ENCODE measurements at places on chromosomes 1 and 21.
A peak's percentile ranks its signal among the peaks of the same experiment; 100 is the strongest.

DNA sequence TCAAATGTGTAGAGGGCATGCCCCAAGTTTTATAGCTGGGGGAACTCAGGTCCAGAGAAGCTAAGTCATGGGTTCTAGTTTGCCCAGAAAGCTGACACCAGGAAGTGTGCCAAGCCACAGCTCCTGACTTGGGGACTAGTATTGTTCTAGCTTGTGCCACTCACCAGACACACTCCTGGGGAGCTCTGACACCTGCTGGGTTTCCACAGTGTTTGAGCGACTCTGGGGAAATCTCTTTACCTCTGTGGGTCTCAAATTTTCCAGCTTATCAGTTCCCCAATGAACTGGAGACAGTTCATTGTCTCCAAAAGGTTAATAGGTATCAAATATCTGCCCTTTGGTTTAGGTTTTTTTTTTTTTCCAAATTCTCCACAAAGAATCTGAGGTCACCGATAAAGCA, 4.2 kb downstream of the KISS1 start:
- DNase-seq: no peak

- no peak for DNase-seq
Measured at GRCh38 chr1:178645808-178646200, 79.2 kb upstream of the RALGPS2 start.

GRCh38 chr1:55127827-55128343, 87.3 kb downstream of the USP24 start:
- DNase-seq: no peak

DNA sequence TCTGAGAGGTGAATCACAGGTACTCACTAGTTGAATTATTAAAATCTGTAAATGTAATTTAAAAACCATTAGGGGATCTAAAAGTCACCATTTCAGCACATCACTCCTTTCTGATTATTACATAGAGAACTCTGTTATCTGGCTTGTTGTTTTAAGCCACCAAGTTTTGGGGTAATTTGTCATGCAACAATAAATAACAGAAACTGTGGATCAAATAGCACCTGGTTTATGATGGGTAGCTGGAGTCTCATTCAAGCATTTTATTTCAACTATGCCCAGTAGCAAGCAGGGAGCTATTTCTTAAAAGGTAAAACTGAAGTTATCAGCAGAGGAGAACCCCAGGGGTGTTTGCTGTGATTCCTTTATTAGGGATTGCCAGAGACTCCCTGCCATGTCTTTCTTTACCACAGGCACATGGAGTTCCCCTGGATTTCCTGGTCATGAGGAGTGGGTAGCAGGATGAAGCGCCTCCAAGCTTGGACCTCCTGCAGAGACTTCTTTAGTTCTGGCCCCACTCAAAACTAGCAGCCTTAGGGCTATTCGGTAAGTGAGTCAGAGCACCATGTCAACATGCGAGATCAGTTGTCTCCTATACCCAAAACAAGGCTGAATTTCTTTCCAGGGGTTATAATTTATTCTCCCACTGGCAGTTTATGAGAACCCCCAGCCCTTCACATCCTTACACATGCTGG, 179.2 kb downstream of the GIPC2 start:
- DNase-seq: no peak

DNA sequence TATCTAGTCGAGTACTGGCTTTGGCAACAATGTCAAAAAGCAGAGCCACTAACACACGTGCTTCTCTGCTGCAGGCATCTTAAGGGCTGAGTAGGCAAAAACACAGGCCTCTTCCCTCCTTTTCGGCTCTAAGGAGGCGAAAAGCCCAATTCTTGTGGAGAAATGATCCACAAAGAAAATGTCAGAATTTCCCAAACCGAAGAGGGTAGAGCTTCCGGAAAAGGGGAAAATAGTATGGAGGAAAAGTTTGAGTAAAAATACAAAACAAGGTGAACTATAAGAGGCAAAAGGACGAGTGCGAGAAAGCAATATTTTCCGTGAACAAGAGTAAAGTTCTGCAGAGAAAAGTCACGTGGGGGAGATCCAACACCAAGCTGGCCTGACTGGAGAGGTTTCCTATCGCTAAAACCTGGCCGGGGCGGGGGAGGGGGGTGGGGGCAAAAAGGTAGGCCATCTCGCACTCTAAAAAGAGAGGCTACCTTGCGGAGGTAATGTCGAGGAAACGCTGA, 551 bp downstream of the ZRANB2 start:
- DNase-seq: peak; percentile 58

GRCh38 chr1:41612953-41613352, 128.5 kb upstream of the EDN2 start:
- no peak for DNase-seq

DNA sequence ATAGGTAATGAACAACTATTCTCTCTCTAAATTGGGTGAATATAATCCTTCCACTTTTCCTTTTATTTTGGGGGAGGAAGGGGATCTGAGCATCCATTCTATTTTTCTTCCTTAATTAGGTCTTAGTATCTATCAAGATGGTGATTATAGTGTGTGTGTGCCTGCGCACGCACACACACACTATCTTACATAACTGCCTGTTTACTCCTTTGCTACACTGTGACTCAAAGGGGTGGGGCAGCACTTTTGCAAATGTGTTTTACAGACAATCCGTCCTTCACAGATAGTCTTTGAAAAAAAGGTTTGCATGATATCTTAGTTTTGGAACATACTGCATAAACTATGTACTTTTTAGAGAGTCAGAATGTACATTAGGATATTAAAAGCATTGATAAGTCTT, 191.5 kb downstream of the SDCCAG8 start:
- DNase-seq: peak; percentile 18

GRCh38 chr1:152052606-152053005, 15.8 kb upstream of the S100A11 start:
- DNase-seq: peak; percentile 95

- DNase-seq: peak; percentile 94
Measured at GRCh38 chr1:201792534-201793305, 36.2 kb upstream of the IPO9 start.

DNA sequence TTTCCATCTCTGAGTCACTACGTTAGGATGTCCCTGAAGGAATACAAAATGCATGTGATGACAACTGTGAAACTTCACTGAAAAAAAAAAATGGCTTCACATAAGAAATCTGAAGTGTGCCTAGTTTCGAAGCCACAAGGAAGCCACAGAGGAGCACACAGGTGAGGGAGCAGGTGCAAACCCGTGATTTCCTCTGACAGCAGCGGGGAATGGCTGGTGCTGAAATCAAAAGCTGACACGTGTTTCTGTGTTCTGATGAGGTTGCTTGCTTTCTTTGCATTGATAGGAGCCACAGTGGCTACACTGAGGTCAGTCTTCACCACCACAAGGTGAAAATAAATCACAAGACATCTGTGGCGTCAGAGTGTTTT, 105.7 kb upstream of the TLR5 start:
- no peak for DNase-seq

DNA sequence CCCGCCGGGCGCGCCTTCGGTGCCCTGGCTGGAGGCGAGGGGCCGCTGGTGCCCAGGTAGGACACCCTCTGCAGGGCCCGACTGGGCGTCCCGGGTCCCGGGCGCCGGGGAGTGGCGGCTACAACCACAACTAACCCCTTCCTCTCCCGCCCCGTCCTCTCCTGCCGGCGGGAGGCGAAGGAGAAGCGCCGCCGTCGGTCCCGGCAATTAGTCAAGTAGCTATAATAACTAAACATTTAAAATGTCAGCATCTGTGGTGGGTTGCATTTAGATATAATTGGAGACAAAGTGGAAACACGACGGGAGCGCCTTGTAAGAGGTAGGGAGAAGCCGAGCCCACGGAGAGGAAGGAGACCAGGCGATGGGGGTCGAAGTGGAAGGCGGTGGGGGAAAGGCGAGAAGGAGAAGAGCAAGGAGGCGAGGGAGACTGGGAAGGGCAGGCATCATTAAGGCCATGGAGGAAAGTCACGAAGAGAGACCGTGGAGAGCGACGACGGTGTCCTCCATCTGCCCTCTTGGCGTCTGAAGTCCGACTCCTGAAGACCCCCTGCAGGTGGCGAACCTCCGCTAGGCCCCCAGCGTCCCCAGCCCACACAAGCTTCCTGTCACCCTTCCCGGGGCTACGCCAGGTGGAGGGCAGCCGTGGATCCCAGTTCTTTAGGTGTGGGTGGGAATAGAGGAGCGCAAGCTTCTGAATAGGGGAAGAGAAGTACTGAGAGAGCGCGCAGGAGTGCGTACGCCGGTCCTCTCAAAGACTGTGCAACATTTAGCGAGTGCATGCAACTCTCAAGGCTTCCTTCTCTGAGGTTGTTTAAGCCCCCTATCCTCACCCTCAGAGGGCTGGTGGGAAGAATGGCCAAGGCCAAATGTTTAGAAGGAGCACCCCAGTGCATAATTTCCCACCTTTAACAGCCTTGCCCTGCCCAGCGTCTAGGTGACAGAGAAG, 1.6 kb downstream of the CNIH3 start:
- DNase-seq: no peak

DNA sequence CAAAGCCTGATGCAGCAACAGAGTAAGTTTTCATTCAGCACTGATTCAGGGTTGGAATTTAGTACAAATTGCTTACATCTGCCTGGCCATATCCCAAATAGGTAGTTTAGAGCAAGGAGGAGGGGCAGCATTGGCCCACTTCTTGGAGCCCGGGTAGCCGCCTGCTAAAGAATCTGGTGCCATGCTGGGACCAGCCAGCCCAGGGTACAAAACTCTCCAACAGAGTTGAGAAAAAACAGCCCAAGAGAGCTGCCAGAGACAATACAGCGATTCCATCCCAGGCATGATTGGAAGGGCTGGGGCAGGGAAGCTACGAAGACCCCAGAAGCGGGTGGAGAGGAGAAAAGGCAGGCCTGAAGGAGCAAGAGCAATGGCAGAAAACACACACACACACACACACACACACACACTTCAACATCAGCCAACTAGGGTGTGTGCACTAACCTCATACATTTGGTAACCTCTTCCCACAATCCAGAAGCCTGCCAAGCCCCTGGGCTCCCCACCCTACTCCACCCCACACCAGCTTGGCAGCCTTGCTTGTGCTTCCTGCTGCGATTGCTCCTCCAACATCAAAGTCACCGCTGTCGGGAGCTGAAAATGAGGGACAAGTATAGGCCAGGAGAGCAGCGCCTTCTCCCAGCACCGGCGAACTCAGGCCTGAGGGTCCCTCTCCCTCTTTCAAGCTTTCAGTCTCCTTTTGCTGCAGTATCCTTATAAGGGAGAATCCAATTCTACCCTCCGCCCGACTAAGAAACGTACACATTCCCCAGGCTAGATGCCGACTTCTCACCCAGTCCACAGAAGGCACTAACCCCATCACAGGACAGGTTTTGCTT, 1.2 kb downstream of the PIK3C2B start:
- peak; percentile 59 for DNase-seq

- peak; percentile 27 for DNase-seq
Measured at GRCh38 chr1:107342316-107342715, 201.5 kb downstream of the NTNG1 start.

- DNase-seq: no peak
Measured at GRCh38 chr1:158686111-158687009, at the start of gene SPTA1. SPTA1 (minus strand) TSS chr1:158686715; CDS start chr1:158686517, 198 bp downstream.

DNA sequence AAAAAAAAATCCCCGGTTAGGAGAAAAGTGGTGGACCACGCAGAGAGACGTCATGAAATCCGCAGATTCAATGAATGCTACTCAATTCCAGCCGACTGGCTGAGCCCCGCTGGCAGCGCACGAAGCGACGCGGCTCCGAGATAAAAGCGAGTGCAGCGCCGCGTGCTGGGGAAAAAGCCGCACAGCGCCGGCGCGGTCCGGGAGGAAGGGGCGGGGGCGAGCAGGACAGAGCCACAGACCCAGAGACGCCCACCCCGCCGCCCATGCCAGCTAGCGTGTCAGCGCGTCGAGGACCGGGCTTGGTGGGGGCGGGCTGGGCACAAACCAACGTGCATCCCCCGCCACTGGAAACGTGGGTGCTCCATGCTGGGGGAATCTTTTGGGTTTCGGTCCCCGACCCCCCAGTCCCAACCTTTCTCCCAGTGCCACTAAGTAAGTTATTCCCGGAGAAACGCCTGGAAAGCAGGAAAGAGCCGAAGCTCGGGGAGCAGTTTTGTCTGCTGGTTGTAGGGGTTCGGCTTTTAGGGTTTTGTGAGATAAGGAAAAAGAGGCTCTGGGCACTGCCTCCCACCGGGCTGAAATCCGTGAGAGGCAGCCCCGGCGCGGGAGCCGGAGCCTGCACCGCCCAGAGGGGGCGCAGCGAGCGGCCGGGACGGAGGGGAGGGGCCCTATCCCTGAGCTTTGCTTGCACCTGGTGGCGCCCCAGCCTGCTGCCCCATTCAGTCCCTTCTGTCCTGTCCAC, at the start of gene KCNJ6:
Gene KCNJ6 (minus strand): TSS at position 148 of the 742 bp plus-strand sequence. CDS start 75,775 bp downstream, outside the sequence.
- DNase-seq: peak; percentile 94

DNA sequence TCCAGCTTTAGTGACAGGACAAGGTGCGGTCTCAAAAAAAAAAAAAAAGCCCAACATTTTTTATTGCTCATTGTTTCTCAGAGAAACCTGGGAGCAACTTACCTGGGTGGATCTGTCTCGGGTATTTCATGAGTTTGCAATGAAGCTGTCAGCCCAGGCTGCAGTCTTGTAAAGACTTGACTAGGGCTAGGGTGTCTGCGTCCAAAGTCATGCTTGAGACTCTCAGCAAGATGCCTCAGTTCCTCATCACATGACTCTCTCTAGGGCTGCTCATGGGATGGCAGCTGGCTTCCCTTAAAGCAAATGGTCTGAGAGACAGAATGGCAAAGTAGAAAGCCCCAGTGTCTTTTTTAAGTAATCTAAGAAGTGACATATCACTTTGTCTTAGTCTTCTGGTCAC, 8.1 kb downstream of the GABPA start:
- DNase-seq: no peak

DNA sequence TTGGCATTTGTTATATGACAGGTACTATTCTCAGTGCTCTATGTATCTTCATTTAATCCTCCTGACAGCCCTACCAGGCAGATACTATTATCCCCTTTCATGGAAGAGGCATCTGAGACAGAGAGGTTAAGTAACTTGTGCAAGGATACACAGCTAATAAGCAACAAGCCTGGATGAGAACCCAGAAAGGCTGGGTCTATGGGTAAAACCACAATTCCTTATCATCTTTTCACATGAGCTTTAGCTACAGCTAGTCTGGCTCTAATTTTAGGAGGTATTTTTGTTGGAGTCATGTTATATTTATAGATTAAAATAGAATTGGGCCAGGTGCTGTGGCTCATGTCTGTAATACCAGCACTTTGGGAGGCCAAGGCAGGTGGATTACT, 27.7 kb downstream of the DNTTIP2 start:
- no peak for DNase-seq

DNA sequence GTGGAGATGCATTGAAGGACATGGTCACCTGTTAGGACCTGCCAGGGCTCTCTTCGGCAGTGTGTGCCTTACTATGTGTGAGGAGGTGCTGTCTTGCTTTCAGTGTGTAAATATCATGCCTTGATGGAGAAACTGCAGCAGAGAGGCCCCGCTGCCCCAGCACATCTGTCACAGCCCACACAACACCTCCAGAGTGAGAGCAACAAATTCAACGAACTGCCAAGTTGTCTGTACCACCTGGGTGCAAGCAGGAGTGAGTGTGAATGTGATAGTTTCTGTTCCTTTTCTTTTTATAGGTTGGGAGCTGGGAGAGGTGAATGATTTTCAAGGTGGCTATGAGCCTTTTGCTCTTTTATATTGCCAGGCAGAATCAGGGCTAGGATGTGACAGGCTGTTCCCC, 114.6 kb upstream of the KIAA0040 start:
- DNase-seq: peak; percentile 4

- DNase-seq: no peak
Measured at GRCh38 chr1:205458777-205459566, 3.1 kb upstream of the BLACAT1 start.
